ENCODE measurements at places on chromosomes 4 and X.

GRCh38 chrX:121836000-121836399 is 788.6 kb downstream of the GLUD2 start:
- DNase-seq, result no peak

DNA sequence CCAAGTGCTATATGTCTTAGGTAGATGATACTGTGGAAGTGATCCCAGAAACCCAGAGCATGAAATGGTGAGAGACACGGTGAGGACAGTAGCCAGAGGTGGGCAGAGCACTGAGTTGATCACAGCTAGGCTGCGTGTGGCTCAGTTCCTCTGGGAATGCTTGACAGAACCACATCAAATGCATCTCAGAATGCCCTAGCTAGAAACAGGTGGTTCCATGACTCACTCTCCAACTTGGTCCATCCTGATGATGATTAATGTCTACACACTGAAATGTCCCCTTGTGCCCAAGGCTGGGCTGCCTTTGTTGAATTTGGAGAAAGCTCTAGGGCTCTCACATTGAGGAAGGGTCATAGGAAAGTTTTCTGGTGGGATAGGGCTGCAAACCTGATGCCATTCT is 113.6 kb downstream of the ZNF518B start:
- DNase-seq, result no peak

DNA sequence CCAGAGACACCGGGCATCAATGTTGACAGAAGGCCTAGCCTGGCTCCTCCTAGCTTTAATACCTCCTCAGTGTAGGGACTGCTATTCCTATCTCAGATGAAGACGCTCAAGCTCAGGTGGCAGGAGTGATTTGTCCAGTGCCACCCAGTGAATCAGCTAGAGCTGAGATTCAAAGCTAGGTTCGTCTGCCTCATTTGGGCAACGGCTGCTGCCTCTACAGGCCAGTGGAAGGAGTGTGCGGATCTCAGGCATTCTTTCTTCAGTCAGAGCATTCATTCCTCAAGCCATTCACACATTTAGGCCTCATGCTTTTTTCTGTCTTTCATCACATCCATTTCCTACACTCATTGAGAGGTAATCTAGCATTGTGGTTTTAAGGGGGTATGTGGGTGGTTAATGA is 7.3 kb downstream of the TSR2 start:
- DNase-seq, result no peak

GRCh38 chrX:48919947-48920717 is 1.3 kb upstream of the PIM2 start:
- DNase-seq, result peak; percentile 48

- DNase-seq, result no peak
Observed at GRCh38 chrX:66162331-66162822, 1.7 kb upstream of the HEPH start.

DNA sequence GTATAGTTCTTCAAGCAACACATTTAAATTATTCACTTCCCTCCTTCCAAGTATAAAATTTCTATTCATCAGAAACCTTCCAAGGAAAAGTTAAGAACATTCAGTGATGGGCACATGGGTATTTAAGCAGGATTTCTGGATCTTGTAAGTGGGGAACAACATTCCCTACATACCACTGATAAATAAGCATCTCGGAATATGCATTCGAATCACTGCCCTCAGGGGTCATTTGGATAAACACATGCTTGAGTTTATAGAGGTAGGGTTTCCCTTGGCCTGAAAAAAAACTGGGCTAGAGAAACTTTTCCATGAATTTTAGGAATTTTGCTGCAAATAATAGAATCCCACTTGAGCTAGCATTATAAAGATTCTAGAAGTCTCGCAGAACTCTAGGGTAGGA is 143.9 kb downstream of the SOX3 start:
- no peak for DNase-seq

- DNase-seq, result no peak
Observed at GRCh38 chr4:71209161-71209560, 129.7 kb upstream of the SLC4A4 start.

DNA sequence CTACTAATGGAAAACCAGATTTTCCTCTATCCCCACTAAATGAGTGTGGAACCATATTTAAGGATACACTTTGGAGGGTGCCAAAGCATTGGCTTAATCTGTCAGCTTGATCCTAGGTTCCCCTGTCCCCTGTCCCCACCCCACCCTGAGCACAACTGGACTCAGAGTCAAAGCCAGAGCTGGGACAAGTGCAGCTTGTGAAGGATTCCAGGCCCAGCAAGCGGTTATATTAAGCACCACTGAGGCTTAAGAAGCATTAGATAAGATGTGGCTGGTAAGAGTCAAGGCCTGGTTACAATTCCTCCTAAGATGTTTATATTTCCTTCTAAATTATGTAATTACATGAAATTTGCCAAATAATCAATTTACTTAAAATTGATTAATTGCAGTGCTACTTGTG is 350.0 kb upstream of the GATB start:
- DNase-seq, result no peak

GRCh38 chr4:13547485-13548041 is 3.3 kb upstream of the NKX3-2 start:
- no peak for DNase-seq

DNA sequence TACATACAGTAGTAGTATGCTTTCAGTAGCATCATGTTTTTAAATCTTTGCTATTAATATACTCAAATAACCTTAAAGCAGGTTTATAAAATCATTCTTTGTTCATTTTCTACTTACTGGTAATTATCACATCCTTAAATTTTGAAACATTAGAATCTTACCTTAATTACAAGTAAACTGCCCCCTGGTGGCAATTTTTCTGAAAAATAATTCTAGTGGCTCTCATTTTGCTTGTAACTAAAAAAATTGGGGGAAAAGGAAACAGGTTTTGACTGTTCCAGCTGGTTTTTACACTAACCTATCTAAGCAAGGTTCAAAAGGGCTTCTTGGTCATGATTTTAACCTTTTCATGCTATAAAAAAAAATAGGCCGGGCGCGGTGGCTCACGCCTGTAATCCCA is 18.5 kb upstream of the DCAF4L1 start:
- no peak for DNase-seq

DNA sequence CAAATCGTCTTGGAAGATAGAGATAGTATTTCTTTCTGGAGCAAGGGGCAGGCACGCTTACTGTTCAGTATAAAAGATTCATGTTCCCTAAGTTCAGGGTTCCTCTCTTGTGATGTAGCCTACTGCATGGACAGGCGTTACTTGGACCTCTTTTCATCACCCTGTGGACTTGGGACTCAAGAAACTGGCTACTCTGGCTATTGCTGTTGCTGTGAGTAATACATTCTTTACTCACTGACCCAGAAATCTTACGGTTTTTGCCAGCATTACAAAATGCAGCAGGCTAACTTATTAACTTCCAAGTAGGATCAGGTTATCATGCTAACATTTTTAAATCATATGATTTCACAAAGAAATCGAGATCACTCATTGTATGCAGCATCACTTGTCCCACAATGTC is 12.8 kb upstream of the GUCY1B1 start:
- no peak for DNase-seq

GRCh38 chr4:52076731-52077130 is 25.6 kb downstream of the SPATA18 start:
- no peak for DNase-seq

DNA sequence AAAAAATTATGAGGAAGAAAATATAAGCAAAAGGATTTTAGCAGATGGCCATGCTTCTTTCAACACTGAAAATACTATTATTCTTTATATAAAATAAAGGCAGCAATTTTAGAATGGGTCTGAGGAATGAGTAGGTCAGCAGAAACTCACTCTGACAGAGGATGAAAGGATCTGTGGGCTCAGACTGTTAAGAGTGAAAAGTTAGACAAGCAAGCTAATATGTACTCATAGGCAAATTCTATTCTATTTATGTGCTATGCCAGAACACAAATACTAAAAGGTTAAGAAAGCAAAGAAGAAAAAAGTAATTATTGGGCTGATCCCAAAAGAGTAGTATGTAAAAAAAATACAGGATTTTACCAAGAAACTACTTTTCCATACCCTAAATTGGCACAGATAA is 13.9 kb downstream of the LCORL start:
- DNase-seq, result no peak

GRCh38 chr4:99390055-99390454 is 37.5 kb upstream of the ADH1C start:
- DNase-seq, result no peak

- no peak for DNase-seq
Observed at GRCh38 chr4:152763796-152764195, 15.7 kb downstream of the TIGD4 start.

DNA sequence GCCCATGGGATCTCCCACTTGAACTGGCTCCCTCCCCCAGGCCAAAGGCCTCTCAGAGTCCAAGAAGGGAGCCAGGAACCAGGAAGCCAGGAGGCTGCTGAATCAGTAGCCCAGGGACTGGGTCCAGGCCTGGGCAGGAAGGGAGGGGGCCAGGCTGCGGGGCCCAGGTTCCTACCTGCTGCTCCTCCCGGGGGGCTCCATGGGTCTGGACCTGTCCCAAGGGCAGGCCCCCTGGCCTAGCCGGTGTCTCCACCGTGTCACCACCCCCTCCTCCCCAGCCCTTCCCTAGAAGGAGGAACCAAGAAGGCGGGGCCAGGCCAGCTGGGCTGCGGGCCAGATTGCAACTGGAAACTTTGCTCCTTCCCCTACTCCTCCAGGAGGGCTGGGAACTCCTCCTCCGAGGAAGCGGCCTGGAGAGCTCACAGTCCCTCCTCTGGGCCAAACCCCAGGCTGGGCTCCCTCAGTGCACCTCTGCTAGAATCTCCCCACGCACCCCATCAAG is at the start of gene IQSEC2:
Gene IQSEC2, minus strand, starts transcription at position 264 of the 502 bp plus-strand sequence.
- no peak for DNase-seq

- no peak for DNase-seq
Observed at GRCh38 chrX:41043674-41044345, 41.4 kb upstream of the USP9X start.

GRCh38 chr4:102759831-102760644 is 730 bp downstream of the MANBA start:
- DNase-seq, result no peak

DNA sequence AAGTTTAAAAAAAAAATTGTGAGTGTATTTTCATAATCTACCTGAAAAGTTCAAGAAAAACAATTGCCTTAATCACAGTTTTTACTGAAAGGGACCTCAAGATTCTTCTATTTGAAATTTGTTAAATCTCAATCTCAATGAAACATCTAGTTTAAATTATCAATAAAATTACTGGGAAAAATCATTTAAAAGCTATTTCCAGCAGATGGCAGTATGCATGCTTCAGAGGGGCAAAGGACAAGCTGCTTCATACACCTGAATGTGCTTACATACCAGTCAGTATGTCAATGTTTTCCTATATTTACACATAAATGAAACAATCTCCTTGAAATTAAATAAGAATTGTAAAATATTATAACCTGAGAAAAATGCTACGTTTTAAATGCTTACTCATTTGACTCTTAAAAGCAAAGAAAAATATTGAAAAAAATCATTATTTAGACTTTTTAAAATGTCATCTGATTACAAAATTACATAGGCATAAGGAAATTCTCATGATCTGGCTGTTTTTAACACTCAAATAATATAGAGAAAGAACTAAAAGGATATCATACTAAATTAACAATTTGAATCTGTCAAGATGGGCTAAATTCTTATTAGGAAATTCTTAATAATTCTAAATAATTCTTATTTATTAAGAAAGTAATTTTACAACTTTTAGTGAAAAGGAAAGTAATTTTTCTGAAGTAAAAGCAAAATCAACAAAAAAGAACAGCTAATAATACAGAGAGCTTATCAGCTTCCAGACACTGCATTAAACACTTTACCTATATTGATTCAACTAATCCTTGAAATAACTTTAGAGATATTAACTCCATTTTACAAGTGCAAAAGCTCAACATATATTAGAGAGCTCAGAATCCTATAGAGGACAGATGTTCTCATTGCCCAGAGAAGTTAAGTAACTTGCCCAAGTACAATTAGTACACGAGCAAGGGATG is 242.1 kb downstream of the ADAMTS3 start:
- no peak for DNase-seq

- no peak for DNase-seq
Observed at GRCh38 chr4:77010841-77011354, 61.3 kb downstream of the SEPTIN11 start.

- no peak for DNase-seq
Observed at GRCh38 chr4:29390921-29391320, 1329.2 kb upstream of the PCDH7 start.

DNA sequence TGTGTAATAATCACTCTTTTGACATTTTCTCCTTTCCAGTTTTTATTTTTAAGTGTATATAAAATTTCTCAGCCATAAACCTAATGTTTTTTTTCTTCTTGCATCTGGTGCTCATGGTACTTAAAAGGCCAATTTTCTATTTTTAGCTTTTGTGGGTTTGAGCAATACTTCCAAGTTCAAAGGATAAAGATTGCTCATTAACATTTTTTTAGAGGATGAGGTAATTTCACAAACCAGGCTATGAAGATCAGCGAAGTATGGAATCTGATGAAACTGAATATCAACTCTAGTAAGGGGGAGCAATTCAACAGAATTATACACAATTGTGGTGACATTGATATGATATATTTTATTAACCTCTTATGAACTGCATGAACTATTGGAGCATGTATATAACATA is 25.8 kb upstream of the KLHL34 start:
- no peak for DNase-seq

- DNase-seq, result no peak
Observed at GRCh38 chr4:144647095-144647561, 1.2 kb downstream of the HHIP start.

GRCh38 chrX:3545901-3546300 is 167.5 kb downstream of the PRKX start:
- DNase-seq, result no peak

GRCh38 chr4:156725257-156725656 is 246.3 kb downstream of the PDGFC start:
- DNase-seq, result no peak

DNA sequence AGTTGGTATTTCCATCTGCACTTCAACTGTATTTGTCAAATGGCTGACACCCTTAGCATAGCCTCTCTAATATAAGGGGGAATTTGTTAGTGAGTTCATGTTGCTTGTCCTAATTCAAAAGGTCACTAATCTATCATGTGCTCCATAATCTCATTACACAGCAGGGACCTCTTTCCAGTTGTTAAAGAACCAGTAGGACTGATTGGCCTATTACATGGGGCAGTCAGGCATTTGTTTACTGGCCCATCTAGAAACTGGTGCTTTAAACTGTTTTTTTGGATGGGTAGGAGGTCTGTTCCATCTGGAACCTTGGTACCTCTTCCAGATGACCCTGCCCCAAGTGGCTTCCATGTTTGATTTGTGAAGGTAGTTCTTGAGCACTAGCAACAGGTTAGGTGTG is 11.4 kb downstream of the ANK2 start:
- DNase-seq, result no peak

GRCh38 chr4:99149426-99150019 is 5.4 kb upstream of the ADH4 start:
- DNase-seq, result no peak

- no peak for DNase-seq
Observed at GRCh38 chr4:77911842-77912450, 49.3 kb downstream of the MRPL1 start.

- DNase-seq, result no peak
Observed at GRCh38 chr4:75308049-75308448, 206.2 kb downstream of the RCHY1 start.

- no peak for DNase-seq
Observed at GRCh38 chrX:120331116-120331515, 19.9 kb upstream of the TMEM255A start.

All from activated naive CD4-positive, alpha-beta T cell treated with Interleukin-2 at 50 U/mL for 16 hours (primary cell).